Activated CD4-positive, alpha-beta T cell treated with anti-CD3 and anti-CD28 coated beads for 36 hours (primary cell): ENCODE measurements at places on chromosomes 6 and 20.
A peak's percentile ranks its signal among the peaks of the same experiment; 100 is the strongest.

DNA sequence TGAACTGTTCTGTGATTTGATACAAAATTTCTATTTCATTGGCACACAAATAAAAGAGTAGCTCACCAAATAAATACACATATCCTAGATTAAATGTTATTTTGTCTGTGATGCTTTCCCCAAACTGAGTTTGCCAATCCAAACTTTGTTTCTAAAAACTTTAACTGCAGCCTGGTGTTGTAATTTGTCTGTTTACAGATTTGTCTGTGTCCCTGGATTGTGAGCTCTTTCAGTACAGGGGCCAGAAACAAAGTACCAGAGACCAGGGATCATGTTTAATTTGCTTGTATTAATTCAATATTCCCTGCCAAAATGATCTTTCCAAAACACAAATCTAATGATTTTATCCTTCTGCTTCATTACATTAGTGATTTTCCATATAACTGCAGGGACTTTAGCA is 1044.6 kb upstream of the GJE1 start:
- DNase-seq, result no peak

DNA sequence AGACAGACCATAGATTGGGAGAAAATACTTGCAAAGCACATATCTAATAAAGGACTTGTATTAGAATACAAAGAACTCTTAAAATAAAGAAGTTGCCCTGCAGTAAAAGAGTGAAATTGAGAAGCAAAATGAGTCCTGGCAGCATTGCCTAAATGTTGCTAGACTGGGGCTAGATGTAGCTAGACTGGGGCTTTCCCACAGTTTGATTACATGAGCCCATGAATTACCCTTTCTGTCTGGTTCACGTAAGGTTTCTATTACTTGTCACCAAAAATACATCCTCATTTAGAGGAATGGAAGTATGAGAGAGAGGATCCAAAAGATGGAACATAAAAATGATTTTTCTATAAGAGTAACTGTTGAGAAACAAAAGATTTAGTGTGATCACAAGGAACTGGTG is 57.6 kb upstream of the CCDC28A start:
- no peak for DNase-seq

DNA sequence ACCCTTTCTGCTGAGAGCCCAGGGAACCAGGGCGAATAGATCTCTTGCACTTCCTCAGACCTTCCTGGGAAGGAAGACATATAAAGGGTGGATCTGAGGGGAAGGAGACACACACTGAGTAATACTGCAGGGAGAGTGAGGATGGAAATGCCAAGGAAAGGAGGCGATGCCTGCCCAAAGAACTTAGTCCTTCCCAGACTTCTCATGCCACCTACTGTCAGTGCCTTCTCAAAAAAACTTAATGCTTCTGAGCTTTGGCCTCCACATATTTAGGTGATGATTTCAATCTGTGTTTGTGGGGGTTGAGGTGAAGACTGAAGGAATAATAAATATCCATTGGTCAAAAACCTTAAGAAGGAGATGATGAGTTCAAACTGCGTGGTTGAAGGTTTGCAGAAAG is 9.7 kb downstream of the BTN3A1 start:
- DNase-seq, result no peak

DNA sequence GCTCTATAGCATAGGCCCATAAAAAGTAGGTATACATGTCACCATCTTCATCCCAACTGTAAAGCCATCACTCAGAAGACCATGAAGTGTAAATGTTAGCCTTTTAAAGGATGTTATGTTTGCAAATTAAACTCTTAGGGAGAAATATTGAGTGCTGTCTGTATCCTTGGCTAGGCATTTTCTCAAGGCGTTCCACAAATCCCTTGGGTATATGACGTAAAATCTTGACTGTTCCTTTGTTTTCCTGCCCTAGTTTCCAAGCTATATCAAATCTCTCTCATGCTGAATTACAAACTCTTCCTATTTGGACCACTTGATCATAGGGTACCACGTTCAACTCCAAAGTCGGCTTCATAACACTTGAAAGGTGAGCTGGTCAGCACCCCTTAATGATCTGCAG is 486.2 kb downstream of the HDGFL1 start:
- DNase-seq, result no peak

DNA sequence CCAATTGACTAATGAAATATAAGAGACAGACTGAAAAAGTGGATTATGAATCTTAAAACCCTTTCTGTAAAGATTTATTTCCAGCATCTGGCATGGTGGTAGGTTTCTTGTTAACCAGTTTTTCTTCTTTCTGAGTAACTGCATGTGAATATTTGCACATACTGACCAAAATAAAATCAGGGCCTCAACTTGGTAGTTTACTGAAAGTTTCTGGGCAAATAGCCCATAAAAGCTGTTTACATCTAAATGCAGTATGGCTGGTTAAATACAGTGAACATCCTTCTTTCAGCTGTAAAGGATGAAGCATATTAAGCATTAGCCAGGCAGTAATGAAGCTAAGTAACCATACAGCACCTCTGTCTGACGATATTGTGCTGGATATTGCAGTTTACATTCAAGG is 83.6 kb upstream of the EYS start:
- no peak for DNase-seq

DNA sequence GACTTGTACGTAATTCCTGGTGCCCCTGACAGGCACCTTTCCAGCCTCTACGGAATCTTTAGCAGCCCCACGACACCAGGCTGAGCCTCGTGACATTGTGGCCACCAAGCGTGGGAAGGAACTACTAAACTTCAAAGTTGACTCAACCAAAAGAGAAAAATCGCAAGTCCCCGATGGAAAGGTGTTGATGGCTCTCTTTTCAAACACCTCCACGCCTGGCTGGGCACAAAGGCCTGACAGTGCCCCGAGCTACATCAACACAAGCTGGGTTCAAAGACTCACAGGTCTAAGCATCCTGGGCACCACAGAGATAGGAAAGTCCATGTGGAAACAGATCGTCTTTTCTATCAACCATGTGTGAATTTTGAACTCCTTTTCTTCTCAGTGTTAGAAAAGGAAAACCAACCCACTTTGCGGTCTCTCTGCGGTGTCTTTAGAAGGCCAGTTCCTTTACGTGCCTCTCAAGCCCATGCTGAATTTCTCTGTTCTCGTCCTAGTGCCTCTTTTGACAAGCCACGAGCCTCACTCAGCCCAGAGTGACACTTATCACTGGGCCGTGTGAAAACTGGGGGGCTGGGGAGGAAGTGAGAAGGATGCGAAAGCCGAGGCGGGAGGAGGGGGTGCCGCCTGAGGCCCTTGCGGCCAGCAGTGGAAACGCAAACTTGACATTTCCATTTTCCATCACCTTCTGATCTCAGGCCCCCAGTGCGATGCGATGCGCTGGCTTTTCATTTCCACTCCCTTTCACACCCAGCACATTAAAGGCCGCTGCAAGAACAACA is 59.4 kb downstream of the GFOD1 start:
- DNase-seq, result peak; percentile 90

- no peak for DNase-seq
These were observed 24.2 kb downstream of the ASXL1 start for GRCh38 chr20:32382102-32382950.

DNA sequence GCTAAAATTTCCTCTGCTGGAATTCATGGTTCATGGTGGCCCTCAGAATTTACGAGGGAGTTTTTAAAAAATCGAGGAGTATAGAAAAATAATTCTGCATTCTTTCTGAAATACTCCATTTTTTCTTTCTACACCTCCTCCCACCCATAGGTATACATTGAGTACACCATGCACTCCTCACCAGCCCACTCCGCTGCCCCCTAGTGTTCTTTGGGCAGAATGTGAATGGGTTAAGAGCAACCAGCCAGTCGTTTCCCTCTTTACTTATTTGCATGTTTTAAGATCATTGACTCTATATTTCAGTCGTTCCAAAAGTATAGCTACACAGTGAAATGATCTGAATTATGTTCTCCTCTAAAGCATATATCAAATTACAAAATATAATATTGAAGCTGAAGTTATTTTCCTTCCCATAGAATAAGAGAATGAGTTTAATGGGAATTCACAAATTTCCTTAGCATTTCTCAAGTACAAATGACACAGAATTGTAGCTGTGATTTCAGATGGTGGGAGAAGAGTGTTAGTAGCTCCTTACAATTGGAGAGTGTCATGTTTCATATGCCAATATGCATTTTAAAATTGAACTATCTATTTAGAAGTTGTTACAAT is 977.7 kb upstream of the SLC35B3 start:
- peak; percentile 59 for DNase-seq

GRCh38 chr6:21844120-21844917 is 250.8 kb downstream of the SOX4 start:
- no peak for DNase-seq
